Nucleus accumbens (tissue), 56 donors: ENCODE measurements at places on chromosomes 2 and 18.

GRCh38 chr2:147789720-147790119 lies 55.1 kb upstream of the ACVR2A start:
- DNase-seq: no peak

GRCh38 chr2:23503682-23504081 lies 118.7 kb downstream of the KLHL29 start:
- DNase-seq: no peak

DNA sequence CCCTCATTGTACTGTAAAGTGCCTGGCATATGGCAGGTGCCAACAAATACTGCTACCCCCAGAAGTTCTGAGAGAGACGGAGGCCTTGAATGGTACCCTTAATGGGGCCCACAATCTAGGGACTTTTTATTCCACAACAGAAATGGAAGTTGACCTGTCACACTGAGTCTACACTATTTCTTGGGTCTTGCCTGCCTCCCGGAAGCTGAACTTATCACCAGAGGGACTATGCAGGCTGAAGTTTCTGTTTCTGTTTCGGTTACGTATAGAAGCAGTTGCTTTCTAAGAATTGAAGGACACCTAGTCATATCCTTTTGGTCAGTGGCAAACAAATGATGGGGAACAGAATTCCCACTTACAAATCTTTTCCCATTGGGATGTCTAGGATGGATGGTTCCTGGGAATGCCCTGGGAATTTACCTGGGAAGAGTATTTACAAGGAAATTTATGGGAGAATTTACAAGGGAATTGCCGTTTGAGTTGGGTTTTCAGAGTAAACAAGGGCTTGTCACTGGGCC lies 74.2 kb downstream of the HS1BP3 start:
- no peak for DNase-seq

- DNase-seq: no peak
Observed at GRCh38 chr18:22928339-22928738, 4.8 kb upstream of the RBBP8 start.

DNA sequence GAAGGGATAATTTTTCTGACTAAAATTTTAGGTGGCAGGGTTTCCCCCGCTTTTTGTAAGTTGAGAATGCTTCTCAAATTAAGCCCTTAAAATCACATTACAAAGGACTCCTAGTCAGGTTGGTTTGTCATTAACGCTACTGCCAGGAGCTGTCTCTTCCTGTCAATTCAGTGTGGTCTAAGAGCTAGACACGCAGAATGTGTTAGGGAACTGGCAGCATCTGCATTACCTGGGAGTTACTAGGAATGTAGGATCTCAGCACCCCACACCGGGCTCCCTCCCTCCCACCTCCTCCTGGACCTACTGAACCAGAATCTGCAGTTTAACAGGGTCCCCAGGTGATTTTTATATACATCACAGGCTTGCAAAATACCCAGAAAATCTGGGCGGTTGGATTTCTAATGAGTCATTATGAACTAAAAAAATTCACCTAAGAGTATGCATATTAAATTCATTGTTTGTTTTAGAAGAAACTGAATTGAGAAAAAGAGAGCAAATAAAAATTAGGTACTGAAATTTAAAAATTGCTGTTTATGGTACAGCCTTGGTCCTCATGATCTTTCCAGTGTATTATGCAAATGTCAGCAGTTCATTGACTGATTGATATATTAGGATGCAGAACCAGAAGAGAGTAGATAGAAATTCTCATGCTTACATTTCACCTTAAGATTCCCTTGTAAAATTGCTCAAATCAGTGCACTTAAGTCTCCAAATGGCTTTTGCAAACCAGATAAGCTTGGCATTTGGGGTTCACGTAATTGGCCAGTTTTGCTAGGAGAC lies 130.9 kb upstream of the ITGA6 start:
- no peak for DNase-seq

DNA sequence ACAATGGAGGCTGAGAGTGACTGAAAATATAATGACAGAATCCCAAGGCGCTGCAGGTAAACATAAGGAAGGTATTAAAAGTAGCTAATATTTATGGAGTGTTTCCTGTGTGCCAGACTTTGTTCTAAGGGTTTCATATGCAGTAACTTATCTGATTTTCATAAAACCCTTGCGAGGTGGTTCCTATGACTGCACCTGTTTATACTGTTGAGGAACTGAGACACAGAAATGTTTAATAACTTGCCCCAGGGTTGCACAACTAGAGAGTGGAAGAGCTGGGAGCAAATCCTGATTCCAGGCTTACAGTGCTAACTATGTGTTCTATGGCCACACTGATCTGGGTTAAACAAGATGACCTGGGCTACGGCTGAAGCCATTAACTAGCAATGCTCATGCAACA lies 2.4 kb downstream of the SP110 start:
- DNase-seq: no peak

DNA sequence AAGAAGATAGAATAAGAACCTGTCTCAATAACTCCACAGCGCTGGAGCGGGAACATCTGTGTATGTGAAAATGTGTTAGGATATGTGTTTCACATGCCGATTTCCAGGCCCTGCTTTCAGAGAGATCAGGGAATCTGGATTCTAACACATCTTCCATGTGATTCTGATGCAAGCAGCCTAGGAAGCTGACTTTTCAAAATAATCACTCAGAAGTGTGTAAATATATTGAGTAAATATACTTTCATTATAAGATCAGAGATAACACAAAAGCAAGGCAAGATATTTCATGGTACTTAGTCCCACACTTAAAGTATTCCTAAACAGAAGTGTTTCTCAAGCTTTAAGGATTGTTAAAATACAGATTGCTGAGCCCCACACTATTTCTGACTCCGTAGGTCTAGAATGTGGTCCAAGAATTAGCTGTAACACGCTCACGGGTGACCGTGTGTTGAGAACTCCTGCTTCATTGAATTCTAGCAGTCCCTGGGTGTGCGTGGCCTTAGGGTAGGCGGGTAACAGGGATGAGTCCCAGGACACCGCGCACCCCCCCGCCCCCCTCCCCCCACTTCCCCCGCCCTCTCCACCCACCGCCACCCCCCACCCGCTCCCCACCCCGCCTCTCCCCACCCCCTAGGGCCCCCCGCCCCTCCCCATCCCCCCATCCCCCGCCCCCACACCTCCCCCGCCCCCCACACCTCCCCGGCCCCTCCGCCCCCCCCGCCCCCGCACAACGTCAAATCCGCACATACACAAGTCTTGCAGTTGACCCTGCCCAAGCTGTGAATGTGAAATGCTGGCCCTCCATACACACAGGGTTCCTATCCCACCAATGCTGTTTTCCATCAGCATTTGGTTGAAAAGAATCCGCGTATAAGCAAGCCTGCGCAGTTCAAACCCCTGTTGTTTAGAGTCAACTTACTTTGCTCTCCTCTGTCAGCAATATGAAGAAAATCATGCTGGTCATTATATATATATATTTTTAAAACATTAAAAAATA lies 94.2 kb upstream of the SLC39A10 start:
- no peak for DNase-seq

GRCh38 chr2:237068005-237068576 lies 17.6 kb upstream of the COPS8 start:
- DNase-seq: no peak

DNA sequence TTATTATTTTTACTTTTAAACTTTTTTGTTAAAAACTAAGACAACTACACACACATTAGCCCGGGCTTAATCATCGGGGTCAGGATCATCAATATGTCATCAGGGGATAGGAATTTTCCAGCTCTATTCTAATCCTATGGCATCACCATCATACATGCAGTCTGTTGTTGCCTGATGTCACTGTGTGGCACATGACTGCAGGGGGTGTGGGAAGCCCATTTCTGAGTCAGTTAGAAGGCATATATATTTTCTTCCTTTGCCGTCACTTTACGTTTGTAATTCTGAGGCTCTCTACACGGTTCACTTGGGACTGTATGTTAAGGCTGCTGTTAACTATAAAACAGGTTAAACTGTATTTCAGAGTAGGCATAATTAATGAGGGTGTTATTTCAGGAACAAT lies 144.4 kb upstream of the ITGA6 start:
- DNase-seq: no peak

GRCh38 chr2:177262092-177262491 lies 2.4 kb downstream of the NFE2L2 start:
- DNase-seq: no peak

DNA sequence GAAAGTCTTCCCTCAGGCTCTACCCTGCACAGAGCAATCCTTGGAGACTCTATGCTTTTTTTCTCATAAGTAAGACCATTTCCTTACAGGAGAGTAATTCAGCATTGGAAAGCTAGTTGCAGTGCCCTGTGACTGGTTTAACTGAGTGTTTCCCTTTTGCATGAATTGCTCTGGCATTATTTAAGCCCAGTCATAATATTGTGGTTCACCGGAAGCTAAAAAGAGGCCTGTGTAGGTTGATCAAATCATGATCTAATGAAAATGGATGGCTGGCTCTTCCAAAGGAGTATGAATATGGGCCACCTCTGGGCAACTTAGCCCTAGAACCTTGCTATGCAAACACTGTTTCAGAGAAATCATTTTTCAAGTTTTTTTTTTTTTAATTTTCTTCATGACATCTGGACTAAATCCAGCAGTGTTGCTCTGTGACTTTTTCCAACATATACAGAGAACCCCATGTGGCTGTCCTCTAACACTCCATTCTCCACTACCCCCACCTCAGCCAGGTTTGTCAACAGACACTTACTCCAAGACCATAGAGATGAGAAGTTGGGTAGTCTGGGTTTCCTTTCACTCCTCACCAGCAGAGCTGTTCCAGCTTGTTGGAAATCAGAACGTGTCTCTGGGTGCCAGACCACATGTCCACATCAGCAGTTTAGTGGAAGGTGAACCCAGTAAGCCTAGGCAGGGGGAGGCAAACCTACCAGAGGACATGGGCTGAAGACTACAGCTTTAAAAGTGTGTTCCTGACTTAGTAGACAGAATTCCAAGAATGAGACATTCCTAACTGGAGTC lies 175.2 kb upstream of the SLC14A2 start:
- no peak for DNase-seq

- no peak for DNase-seq
Observed at GRCh38 chr2:57842531-57842930, 204.1 kb upstream of the VRK2 start.

GRCh38 chr18:37872562-37872961 lies 307.0 kb upstream of the CELF4 start:
- no peak for DNase-seq

DNA sequence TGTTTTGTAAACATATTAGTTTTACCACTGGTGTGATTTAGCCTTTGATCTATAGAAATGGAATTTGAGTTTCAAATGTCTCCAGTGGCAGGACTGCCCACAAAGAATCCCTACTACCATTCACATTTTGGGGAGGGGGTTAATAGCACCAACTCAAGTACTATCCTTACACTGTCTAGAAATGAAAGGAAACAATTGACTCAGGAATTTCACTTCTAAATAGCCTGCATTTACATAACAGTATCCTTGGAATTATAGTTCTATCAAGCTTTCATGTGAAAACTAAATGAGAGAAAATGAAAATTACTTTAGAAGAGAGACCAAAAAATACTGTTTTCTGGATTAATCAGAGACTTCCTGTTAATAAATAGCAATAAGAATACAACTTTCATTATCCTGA lies 7.5 kb upstream of the CCDC93 start:
- no peak for DNase-seq

DNA sequence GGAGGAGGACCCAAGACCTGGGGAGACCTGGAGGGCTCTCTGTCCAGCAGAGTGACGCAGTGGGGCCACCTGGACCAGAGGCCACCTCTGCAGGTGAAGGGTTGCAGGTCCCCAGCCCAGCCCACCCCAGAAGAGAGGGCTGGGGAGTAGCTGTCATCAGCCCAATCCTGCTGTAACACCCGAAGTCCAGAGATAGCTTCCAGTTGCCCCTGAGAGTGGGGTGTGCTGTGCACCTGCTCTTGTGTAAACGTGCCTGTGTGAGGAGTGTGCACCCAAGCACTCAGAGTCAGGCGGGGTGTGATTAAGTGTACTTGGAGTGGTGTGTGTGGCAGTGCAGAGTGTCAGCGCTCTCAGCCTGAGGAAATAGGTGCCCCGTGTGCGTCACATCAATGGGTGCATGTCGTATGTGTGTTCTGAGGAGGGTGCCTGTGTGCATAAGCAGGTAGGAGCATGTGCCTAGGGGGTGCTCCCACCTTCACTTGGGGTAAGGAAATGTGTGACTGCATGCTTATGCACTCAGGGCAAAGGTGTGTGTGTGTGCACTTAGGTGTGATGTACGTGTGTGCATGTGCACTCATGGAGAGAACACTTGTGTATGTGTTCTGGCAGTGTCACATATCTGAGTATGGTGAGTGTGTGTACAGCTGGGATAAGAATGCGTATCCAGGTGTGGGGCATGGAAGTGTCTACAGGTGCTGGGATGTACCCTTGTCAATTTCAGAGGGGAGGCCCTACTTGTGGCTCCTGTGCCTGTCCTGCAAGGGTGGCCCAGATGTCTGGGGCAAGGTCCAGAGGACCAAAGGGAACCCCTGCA lies 672 bp downstream of the ATP6V1B1 start:
- no peak for DNase-seq

GRCh38 chr2:71078624-71079023 lies 10.2 kb downstream of the NAGK start:
- no peak for DNase-seq

GRCh38 chr2:86520153-86520552 lies 43.1 kb downstream of the CHMP3 start:
- DNase-seq: no peak

DNA sequence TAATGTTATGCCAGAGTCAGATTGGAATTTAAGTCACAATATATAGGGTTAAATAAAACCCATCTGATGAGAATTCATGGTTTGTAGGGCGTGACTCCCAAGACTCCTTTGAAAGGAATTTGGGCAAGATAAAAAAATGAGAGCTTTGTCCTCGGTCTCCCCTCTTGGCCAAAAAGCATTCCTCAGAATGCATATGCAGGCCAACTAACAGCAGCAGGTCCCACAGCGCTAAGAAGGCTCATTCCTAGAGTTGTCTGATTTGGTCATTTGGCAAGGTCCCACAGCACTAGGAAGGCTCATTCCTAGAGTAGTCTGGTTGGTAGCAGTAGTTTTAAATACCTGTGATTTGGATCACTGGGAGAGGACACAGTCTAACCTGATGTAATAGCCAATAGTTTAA lies 106.3 kb upstream of the B3GNT2 start:
- no peak for DNase-seq

DNA sequence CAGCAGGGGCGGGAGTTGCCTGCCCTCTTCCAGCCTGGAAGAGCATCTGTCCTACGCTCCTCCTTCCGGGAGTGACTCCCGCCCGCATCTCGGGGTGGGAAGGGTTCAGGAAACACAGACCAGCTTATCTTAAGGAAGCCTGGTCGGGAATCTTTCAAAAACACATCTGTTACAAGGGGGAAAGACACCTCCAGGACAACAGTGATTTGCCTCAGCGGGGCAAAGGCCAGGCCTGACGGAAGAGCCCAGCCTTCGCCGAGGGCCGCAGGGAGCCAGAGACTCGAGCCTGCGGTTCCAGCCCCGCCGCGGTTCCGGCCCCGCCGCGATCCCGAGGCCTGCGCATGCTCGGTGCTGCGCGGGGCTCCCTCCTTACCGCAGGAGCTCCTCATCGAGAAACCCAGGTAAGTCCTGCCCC lies 38.1 kb upstream of the TGIF1 start:
- DNase-seq: no peak

DNA sequence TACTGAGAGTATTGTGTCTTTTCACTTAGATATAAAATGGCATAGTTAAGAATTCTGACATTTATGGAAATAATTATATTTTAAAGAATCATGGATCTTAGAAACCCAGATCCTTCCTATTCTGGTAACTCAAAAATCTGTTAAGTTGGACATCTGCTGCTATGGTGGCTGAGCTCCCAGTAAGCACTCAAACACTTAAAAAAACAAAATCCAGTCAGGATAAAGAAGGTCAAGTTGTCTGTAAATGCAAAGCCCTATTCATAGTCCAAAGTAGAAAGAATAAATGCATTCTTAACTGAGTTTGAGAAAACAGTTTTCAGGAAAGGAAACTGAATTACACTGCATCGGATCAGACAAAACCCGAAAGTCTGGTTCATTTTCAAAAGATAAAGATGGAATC lies 35.6 kb downstream of the EIF2AK3 start:
- no peak for DNase-seq
